ENCODE measurements at places on chromosomes 5 and 9.

- no peak for DNase-seq
Measured at GRCh38 chr5:105917189-105917588, 1753.5 kb downstream of the EFNA5 start.

DNA sequence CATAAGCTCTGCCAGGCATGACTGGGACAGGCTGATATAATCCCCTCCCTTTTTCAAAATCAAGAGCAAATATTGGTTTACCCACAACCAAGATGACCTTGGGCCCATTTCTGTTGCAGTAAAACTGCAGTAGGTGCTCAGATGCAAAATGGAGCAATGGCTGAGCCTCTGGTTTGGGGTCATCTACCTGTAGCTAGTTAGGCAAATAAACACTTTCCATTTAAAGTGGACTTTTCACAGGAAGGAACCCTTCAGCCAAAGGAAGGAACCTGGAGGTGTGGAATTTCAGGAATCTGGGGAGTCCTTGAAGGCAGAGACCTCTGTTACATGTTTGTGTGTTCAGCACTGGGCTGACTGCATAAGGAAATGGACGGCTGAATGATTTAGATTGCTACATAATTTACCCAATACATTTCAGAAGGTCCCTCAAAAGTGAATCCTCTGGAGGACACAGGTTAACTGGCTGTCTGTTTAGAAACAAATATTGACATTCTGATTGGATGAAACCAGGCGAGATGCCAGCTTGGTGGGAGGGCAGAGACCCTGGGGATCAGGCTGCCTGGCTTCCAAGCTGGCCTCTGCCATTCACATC, 170.1 kb upstream of the ZNF618 start:
- no peak for DNase-seq

GRCh38 chr9:132842124-132843044, 35.7 kb downstream of the AK8 start:
- DNase-seq, result no peak

DNA sequence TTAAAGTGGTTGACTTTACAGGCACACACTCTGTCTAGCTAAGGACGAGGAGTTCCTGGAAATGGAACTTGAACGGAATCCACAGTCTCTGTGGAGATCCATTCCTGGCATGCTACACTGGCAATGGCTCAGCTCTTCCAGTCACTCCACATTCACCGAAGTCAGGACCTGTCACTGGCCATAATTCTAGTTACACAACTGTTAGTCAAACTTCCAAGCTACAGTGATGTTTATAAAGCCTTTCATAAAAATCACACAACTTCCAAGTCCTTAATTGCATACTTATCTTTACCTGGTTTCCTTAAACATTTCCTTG, 15.7 kb downstream of the CDC14B start:
- DNase-seq, result peak; percentile 58

GRCh38 chr5:93278896-93279295, 302.1 kb downstream of the NR2F1-AS1 start:
- no peak for DNase-seq

GRCh38 chr5:172793577-172794488, 22.8 kb upstream of the DUSP1 start:
- DNase-seq, result peak; percentile 52

DNA sequence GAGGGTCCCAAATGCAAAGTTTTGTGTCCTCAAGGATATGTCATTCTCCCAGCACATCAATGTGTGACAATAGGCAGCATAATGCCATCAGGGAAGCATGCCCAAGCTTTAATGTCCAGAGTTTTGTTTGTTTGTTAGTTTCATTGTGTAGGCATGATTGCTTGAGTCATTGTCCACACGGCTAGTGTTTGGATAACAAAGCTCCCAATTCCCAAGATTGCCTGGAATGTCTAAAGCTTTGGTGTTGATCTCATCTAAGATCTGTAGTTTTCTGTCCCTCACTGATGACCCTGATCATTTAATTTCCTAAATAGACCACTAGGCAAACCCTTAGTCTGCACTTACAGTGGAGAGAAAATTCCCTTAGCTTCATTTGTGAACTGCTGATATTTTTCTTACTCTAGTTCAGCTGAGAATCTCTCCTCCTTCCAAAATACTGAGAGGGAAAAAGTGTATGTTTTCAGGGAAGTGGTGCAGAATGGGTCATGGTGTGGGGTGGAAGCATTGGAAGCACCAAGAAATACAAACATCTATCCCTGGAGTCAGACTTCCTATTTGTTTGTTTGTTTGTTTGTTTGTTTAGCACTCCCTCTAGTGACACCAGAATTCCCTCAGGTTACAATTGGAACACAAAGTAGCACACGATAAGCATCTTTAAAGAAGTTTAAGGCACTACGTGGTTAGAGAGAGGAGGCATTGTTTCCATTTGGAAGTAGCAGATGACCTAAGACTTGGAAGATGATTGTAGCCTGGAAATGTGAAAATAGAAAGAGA, 127.1 kb downstream of the PRDM6 start:
- DNase-seq, result no peak

- DNase-seq, result no peak
Measured at GRCh38 chr5:133253070-133253469, 201.3 kb downstream of the HSPA4 start.

DNA sequence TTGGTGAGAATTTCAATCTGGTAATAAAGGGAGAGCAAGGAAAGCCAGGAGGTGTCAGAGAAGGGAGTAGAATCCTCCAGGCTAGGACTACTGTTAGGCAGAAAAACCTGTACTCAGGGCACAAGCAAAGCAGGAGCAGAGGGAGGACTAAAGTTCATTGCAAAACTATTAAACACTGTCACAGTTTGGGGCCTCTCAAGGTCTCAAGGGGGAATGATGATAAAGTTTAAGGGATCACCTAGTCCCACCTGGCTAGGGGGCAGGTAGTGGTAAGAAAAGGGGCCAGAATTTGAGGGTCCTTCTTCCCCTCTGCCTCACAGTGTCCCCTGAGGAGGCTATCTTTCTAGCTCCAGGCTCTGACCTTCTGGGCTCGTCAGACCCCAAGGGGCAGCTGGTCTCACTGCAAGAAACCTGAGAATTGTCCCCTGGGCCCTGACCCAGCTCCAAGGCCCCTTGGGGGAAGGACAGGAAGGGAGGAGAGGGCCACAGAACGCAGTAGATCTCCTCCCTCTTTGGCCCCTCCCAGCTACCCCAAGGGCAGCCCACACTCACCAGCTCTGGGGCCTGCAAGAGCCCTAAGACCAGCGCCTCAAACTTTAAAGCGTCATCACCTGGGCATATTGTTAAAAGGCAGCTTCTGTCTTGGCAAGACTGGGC, 974 bp downstream of the CCDC69 start:
- no peak for DNase-seq

DNA sequence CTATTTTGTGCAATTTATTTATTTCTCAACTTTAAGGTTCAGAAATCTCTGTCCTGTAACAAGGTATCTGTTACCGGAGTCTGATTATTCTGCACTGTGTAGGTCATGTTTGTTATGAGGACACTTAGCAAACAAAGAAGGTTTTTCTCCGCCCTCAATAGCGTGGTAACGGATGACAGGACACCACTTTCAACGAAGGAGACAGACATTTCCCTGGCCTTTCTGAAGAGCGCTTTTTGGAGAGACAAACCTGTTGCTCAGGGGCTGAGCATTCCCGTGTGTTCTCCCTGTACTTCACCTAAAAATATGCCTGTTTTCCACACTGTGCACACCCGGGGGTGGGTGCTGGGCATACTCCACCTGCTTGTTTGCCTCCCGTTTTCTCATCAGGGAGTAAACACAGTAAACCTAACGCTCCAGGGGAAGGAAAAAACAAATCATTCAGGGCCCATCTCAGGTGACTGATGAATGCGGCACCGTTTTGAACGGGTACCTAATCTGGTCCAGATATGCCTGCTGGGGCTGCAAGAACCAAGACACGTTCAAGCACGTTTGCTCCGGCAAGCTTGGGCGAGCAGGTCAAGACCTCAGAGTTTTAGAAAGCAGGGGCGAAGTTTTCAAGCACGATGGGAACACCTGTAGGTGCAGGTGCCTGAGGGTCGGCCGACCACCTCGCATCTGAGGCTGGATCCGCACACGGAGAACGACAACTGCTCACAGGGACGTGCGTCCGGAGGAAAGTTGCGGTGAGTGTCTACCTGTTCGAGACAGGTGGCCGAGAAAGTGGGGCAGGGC, 859 bp downstream of the RETREG1 start:
- DNase-seq, result no peak

DNA sequence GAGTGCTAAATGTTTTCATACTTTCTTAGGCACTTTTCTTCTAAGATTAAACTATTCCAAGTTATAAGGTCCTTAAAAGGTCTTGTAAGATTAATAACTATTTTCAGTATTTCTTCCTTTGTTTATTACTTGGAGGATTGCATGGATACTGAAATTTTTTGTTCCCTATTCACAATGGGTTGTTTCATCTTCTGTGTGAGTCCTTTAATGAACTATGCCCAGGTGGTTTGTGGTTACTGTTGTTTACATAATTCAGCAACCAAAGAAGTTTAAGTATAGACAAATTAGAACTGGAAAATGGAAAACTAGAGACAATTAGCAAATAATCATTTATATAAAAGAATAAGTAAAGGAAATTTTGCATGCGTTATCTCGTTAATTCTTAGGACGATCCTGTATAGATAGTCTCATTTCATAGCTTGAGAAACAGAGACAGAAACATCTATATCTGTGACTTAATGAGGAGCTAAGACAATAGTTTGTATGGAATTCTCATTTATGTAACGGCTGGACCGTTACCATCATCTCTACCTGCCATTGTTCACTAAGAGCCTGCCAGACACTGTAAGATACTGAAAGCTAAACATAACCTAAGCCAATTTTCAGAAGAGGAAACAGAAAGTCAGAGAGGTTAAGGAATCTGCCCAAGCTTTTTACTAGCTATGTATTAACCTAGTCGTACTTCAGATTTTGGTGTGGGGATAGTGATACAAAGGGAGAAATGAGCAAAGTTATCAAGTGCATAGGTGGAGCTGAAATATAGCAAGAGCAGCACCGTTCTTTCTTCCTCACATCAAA, 148.2 kb downstream of the PAM start:
- DNase-seq, result peak; percentile 60

DNA sequence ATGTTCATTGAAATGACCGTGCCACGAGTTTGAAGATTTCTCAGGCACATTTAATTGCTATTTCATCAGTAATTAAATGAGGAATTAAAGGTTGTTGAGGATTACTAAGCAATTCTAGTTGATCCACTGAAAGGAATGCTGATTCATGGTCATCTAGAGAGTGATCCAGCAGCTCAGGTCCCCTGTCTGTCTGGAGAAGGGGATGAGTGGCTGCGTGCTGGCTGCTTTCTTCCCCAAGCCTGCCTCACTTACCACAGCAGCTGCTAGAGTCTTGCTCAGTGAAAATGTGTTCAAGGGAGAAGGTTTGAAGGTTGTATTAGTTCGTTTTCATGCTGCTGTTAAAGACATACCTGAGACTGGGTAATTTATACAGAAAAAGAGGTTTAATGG, 7.8 kb upstream of the TGFBI start:
- DNase-seq, result peak; percentile 82

- peak; percentile 66 for DNase-seq
Measured at GRCh38 chr9:114501796-114502682, 3.2 kb downstream of the WHRN start.

- DNase-seq, result no peak
Measured at GRCh38 chr5:119746984-119747383, 117.6 kb downstream of the FAM170A start.

GRCh38 chr5:174550026-174550425, 174.4 kb upstream of the MSX2 start:
- no peak for DNase-seq

DNA sequence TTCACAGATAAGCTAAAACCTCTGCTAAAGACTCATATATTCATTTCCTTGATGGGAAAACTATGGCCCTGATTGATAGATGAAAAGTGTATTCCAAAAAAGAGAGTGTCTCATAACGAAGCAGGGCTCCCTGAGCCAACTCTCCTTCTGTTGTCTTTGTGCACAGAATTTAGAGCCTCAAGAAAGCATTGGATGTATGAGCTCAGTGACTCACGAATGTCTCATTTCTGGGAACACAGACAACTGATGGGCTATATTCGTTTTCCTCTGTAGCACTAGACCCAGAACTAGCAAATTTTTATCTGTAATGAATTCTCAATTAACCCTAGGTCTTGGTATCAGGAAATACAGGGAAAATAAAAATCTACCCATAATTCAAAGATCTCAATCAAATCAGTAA, 88.4 kb downstream of the LMNB1 start:
- DNase-seq, result peak; percentile 62

DNA sequence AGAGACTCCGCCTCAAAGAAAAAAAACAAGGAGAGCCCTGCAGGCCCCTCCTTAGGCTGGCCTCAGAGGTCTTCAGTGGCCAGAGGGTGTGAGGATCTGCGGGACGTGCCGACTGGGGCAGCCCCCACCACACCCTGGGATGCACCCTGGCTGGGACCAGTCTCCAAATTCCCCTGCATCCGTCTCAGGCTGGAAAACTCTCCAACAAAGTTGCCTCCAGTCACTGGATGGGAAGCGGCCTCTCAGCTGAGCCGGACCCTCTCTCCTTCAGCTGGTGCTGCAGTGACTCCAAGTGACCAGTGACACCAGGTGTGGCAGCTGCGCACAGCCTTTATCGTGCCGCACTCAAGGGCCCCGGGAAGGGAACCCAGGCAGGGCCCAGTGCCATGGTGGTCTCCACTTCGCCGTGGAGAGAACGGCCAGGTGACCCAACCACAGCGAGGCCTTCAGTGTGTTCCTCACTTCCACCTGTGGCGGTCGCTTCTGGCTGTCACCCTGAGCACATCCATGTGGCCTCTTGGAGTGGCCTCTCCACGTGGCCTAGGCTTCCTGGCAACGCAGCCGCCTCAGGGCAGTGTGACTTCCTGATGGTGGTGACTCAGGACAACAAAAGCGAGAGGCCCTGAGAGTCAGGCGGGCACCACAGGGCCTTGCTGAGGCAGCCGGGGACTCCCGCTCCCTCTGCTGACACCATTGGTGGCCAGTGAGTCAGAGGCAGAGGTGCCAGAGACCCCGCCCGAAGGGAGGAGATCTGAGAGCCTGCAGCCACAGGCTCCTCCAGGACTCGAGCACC, 19.3 kb upstream of the CAMSAP1 start:
- peak; percentile 82 for DNase-seq

DNA sequence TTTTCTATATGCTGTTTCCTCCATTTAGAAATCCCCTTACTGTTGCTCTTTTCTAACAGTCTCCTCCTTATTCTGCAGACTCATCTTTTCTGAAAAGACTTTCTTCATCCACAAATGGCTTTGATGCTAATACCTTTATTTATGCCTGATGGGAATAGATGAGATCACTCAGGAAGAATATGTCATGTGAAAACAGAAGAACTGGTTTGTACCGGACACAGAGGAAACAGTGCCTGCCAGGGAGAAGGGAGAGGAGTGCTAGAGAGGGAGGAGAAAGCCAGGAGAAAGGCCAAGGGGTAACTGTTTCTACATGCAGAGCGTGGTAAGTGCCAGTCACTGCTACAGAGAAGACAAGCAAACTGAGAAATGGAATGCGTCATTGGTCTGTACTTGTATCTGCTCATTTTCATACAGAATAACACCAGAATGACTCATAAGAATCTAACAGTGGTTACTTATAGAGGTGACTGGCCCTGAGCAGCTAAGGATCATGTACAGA, 45.9 kb upstream of the PJA2 start:
- DNase-seq, result peak; percentile 100

- no peak for DNase-seq
Measured at GRCh38 chr5:104551628-104552027, 989.0 kb upstream of the NUDT12 start.

Data from astrocyte (in vitro differentiated cells and primary cell).